ENCODE measurements at places on chromosomes 3 and 15. TPM values are rescaled to one million over a fixed set of nuclear protein-coding genes. Genes with fewer than 3 reads are reported as not detected.

DNA sequence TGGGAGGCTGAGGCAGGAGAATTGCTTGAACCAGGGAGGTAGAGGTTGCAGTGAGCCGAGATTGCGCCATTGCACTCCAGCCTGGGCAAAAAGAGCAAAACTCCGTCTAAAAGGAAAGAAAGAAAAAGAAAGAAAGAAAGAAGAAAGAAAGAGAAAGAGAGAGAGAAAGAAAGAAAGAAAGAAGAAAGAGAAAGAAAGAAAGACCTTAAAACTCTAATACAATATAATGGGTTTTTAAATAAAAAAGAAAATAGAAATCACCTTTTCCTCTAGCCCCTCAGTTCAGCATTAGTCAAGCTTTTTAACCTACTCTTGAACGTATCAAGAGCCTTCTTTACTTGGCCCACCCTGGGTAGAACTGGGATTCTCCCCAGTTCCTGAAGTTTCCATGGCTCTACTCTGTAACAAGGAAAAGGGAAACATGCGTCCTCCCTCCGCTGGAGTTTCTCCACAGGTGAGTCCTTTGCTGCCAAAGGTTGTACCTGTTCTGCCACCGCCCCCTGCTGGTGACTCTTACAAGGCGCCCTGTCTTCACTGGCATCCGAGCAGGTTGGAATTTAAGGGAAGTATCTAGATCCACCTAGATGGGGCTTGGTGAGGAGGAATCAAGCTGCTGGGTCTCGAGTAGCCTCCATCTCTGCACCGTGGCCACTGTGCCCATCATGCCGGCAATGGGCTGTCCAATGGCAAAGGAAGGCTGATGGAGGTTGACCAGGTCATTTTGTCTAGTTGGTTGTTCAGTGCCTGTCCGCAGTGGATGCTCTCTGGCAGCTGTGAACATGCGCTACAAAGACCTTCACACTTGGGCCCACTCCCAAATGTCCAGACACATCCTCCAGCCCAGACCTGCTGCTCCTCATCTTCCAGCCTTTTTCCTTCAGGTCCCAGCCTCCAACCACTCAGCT, 20.6 kb upstream of the EPHB3 start:
- peak; percentile 28 for DNase-seq

DNA sequence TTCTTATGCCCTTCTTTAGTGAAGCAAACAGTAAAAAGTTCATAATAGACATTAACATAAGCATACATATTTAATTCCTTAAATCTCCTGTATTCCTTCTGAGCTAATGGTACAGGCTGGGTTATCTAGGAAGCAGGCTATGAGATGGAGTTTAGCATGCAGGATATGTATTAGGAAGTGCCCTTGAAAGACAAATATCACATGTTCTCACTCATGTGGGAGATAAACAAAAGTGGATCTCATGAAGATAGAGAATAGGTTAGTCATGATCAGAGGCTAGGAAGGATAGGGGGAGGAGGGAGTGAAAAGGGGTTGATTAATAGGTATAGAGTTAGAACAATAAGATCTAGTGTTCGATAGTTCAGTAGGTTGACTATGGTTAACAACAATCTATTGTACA, 105.4 kb downstream of the CLASP2 start:
- no peak for DNase-seq

DNA sequence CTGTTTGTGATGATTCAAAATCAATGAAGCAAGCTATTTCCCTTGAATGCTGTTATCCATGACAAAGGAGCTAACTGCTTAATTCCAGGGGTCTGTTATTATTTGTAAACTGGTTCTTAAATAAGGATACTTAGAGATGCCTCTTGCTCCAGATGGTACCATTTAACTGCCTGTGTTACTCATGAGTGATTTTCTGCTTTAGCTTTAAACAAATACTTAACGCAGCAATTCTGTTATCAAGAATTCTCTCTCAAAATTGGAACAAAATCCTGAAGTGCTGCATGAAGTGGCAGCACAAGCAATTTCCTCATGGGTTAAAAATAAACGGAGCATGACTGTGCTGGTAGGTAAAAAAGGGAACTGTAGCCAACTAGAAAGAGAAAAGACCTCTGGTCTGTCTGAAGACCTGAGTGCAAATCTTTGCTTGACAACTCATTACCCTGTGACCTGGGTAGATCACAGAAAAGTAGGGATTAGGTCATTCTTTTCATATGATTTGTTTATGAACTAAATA, 62.5 kb upstream of the GBE1 start:
- DNase-seq: no peak

The PHLDB2 gene
- total RNA-seq: 93.8 TPM

The DNAH1 gene
- total RNA-seq: 0.53 TPM

The TMF1 gene
- 29.2 TPM for total RNA-seq

The CHRFAM7A gene
- total RNA-seq: 0.34 TPM
